Activated naive CD4-positive, alpha-beta T cell treated with anti-CD3 and anti-CD28 coated beads, Interleukin-2, amount 50 U/mL, for 16 hours (primary cell): ENCODE measurements at places on chromosomes 3 and 15.

- DNase-seq: no peak
These were observed 21.1 kb downstream of the UPK1B start for GRCh38 chr3:119194237-119195150.

DNA sequence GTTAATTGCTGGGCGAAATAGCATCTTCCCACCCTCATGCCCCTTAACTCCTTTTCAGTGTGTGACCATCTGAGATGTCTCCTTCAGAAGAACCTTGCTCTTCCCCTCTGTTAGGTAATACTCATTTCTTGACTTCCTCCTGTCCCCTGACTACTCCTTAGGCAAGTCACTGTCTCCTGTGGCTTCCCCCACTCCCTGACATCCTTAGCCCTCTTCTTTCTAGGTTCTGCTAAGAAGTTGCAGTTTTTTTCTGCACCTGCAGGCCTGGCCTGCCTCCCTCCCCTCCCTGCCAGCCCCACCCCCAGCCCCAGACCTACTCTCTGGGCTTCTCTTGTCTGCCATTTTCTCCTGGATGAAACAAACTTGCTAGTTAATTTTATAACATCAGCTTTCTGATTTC is 15.2 kb upstream of the EID1 start:
- DNase-seq: no peak

DNA sequence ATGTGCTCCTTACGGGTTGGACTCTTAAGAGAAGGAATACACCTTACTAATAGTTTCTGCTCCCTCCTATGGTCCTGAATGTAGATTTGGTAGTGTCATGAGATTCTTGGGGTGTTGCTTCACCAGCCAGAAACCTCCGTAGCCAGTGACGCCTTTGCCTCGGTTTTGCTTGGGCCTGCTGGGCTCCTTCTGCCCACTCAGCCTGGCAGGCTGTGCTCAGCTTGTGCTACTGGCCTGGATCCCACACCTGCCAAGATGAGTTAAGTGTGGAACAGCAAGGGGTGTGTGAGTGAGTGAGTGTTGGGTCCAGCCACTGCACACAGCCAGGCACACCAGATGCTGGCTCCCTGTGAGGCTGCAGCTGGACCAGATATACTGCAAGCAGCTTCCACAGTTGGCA is 560.1 kb downstream of the NLGN1 start:
- DNase-seq: no peak

DNA sequence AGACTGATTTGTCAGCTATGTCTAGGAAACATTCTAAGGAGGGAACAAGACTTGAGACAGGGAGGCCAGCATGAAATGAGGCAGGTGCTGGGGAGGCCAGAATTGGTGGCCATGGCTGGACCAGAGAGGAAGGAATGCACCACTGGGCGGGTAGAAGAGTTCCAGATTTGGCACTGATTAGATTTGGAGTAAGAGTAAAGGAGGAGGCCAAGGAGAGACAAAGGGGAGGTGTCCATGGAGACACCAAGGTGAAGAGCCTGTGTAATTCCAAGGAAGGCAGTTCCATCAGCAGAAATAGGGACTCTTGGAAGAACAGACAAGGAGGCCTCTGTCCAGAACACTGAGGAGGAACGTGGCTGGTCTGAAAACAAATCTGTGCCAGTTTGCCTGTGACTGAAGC is 1.8 kb downstream of the ARNT2 start:
- DNase-seq: no peak

DNA sequence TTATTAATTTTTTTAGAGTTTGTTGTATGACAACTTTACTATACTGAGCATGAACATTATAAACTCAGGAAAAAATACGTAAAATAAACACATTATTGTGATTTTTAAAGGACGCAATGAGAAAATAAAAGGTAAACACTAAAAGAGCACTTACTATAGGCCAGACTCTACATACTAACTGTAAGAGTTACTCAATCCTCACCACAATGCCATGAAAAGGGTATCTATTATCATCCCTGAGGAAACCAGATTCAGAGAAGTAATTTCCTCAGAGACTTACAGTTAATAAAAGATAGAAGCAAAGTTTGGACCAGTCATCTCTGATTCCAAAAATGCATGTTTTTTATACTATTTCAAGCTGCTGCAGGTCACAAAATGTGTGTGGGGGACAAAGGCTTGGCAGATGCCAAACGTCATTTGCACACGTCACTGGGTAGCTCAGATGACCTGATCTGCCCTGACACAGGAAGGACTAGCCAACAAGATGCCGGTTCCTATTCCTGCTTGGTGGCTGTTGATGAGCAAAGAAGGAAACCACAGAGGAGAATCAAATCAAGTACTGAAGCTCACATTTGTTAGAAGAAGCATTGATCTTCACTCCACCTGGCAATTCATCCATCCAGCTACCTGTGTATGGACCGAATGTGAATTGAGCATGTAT is 42.3 kb downstream of the KLHL6 start:
- DNase-seq: no peak

GRCh38 chr3:14814411-14814871 is 4.3 kb upstream of the FGD5 start:
- DNase-seq: no peak
